ENCODE measurements at places on chromosomes 6 and 20.

- no peak for DNase-seq
These were observed 40.4 kb upstream of the TBC1D7 start for GRCh38 chr6:13368731-13369115.

GRCh38 chr20:49422161-49422560 is 60.3 kb downstream of the KCNB1 start:
- DNase-seq, result no peak

DNA sequence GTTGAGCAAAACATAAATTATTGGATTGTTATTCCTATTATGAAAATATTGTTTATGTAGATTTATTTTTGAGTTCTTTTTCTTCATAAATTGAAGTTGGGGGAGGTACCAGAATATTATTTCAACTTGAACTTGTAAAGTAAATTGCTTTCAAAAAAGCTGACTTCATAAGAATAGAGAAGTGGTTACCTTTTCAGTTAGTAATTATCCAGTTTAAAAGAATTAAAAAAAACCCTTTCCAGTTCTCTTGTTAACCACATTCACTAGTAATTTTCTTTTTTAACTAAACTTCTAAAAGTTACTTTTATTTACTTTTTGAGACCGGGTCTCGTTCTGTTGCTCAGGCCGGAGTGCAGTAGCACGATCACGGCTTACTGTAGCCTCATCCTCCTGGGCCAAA is 124.3 kb downstream of the CDKAL1 start:
- no peak for DNase-seq

GRCh38 chr20:14505476-14505875 is 168.1 kb upstream of the FLRT3 start:
- DNase-seq, result no peak

DNA sequence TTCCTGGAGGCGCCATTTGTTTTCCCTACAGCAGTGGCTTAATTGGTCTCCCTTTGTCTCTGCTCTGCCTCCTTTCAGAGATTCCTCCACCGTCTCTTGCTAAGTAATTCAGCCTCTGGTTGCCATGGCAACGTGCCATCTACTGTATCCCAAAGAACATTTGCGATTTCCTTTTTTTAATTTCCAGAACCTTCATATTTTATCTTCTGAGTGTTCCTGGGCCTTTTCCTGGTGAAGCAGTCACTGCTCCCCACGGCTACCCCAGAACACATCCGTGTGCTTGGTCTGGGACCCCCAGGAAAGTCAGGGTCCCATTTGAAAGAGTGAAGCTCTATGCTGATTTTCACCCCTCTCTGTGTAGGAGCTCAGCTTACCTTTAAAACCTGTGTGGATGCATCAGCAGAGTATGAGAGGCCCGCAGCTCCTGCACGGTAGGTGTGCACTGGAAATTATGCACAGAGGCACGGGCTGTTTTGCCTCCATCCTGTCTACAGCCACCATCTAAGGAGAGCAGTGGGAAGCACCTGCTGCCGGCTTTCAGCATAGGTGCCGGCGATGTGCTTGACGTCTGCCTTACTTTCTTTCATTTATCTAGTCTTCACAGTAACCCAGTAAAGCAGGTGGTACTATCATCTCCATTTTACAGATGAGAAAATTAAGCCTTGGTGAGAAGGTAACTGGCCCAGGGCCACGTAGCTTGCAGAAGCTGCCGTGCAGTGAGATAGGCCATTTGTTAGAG is 122.8 kb downstream of the SYCP2 start:
- DNase-seq, result no peak

Data from DMS153 (cell line).